ENCODE measurements at places on chromosomes 6 and 20.

DNA sequence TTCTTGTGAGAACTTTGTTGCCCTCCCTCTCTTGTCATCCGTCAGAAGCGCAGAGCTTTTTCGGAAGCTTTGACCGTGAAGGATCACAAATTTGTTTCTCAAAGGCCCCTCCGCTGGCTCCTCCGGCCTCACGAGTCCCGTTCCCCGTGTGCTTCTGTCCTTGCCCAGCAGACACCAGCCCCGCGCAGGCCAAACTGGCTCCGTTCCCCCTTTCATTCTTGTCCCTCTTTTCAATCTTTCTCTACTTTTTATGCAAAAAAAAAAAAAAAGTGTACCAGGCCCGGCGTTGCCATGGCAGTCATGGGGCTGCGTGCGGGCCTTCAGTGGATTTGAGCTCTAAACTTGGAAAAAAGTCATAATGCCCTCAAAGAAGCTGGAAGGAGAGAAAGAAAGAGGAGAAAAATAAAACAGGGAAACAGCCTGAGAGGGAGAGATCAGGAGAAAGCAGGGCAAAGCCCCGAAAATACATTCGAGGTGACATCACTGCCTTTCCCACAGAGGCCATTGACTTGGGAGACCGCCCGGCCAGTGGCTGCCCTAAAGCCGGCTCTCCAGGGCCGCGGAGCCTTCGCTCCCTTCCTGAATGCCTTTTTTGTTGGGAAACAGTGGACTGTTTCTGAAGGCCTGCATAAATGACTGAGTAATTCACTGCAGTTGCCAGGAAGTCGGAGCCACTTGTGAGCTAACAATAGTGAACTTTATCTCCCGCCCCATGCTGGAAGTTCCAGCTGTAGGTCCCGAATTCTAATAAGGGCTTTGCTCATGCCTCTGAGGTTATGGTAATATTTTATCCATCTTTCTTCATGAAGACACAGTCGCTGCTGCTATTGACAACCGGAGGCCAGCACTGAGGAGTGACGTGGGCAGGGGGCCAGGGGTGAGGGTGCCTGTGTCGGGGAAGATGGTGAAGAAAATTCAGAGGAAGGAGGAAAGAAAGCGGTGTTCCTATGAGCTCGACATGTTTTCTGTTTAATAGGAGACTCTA, 670.9 kb downstream of the QKI start:
- DNase-seq, result no peak

DNA sequence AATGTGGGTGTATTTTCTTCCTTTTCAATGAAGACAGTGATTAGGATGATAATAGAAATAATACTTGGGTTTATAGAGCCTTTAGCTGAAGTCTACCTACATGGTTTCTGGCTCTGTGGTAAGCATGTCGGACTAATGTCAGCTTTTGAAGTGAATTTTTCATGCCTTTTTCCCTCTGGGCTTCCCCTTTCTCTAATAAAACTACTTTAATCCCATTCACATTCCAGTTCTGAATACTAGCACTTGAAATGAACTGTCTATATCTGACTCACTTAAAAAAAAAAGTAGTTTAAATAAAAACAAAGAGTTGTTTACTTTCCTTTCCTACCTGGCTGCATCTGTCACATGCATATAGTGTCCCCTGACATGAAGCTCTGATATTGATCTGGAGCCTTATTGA, 545.9 kb upstream of the FLRT3 start:
- DNase-seq, result no peak

GRCh38 chr6:130466748-130467061, 100.9 kb downstream of the TMEM200A start:
- DNase-seq, result no peak

- DNase-seq, result no peak
Measured at GRCh38 chr6:128412680-128413079, 107.7 kb downstream of the PTPRK start.

DNA sequence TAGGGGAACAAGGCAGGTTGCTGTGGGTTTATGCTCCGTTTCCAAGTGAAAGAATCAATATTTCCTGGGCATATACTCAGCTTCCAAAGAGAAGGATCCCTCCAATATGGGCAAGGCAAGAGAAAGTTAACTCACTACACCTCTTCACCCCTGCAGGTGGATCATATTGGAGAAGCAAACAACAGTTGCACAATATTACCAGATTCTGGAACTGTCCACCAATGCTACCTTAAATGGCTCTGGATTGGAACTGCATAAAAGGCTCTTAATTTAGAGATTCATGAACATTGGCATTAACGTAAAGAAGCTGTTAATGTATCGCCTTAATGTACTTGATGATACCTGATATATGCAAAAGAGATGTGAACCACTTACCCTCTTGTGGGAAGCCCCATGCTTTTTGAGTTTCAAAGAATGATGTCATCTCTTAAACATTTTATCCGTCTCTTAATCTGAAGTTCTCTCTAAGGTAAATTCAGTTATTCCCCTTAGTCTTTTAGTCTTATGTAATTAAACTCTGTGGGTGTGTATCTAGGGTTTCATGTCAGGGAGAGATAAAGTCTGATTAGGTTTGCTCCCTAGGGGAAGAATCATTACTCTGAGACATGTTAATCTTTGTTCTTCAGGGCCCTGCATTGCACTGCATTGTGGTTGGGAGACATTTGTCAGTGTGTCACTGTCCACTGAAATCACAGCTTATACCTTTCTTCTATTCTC, 99.5 kb downstream of the PHACTR1 start:
- DNase-seq, result no peak

DNA sequence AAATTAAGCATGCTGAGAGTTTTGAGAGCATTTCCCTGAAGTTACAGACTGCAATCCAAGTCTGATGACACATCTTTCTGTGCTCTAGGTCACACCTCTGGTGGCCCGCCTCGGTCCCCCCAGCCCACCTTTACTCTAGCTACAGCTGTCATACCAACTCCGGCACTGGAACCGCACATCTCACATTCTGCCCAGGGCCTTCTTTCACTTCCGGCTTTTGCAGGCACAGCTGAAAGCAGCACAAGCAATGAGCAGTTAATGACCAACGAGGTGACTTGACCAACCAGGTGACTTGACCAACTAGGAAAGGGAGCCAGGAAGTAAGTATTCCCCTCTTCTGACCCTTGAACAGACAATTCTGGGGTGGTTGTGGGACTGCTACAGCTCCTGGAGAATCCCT, 88.6 kb upstream of the MOCS1 start:
- DNase-seq, result no peak

DNA sequence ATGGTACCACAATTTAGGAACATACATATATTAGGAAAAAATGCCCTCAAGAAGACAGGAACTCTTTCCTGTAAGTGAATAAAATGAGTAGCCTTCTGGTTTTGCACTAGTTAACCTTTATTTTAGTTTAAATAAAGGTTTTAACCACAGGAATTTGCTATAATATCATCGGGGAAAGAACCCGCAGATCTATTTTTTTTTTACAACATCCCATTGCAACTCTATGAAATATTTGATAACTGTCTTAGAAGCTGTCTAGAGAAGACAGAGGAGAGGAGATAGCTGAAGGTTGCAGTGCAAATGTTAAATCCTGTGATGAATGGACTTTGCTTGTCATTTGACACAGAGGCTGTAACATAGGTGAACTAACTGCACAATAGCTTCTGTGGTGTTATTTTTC, 69.5 kb downstream of the TINAG start:
- DNase-seq, result no peak

GRCh38 chr20:11716239-11716944, 201.3 kb upstream of the BTBD3 start:
- DNase-seq, result no peak

GRCh38 chr6:52077961-52078625, 9.3 kb downstream of the PKHD1 start:
- no peak for DNase-seq

GRCh38 chr6:68575765-68576439, 59.2 kb upstream of the ADGRB3 start:
- DNase-seq, result no peak

DNA sequence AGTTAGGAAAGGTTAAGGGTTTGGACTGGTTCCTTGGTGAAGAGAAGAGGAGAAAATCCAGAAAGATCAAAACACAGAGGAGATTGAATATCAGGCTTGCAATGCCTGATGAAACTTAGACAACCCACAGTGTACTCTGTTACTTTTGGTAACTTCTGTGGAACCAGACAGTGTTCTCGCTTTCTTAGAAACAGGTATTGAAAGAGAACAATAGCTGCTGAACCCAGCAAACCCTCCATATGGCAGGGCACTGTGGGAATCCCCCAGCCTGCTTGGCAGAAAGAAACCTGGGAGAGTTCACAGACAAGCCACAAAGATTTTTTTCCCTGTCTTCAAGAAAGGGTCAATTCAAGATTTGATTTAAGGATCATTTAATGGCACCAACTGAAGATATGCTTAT, 342.8 kb downstream of the FOXA2 start:
- DNase-seq, result no peak

DNA sequence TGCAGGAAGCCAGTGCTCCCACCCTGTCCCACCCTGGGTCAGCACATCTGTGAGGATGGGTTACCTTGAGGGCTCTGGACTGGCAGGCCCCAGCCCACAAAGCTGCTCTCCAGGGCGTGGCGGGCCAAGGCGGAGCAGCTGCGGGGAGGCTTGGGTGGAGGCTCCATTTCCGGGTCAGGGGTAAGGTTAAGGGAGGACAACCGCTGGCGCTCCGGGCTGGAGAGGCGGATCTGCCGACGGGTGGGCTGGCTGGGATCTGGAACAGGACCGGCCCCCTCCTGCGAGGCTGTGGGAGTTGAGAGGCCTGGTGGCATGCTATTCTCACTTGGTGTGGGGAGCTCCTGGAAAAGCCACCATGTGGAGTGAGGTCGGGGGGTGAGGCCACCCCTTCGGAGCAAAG, 5.5 kb downstream of the SMPD2 start:
- no peak for DNase-seq

- no peak for DNase-seq
Measured at GRCh38 chr6:38403548-38403947, 236.2 kb downstream of the BTBD9 start.

- no peak for DNase-seq
Measured at GRCh38 chr6:6460416-6460815, 128.1 kb upstream of the LY86 start.

DNA sequence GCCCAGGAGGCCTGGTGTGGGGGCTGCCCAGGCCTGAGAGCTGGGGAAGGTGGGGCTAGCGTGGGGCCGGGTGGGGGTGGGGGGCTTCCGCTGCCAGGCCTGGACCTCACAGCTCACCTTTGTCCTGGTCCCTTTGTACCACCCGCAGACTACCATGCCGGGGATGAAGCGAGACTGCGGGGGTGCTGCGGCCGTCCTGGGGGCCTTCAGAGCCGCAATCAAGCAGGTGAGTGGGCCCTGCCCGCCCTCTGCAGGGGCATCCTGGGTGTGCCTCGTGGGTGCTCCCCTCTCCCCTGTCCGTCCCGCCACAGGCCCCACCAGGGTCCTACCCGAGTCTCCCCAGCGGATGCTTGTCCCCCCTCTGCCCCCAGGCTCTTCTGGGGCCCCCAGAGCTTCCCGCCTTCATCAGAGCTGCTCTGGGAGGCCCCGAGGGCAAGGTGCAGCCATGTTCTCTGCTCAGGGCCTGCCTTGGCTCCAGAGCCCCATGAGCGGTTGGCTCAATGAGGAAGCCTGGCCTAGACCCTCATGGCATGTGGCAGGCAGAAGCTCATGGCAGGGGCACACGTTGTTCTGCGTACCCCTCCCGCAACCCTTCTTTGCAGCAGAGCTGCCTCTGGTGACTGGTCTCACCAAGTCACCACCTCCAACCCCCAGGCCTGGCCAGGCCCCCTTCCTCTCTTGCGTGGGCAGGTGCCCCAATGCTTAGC, 14.5 kb downstream of the NPEPL1 start:
- DNase-seq, result no peak

GRCh38 chr20:56173438-56173837, 75.1 kb upstream of the MC3R start:
- no peak for DNase-seq

GRCh38 chr6:21908161-21908848, 314.8 kb downstream of the SOX4 start:
- no peak for DNase-seq

DNA sequence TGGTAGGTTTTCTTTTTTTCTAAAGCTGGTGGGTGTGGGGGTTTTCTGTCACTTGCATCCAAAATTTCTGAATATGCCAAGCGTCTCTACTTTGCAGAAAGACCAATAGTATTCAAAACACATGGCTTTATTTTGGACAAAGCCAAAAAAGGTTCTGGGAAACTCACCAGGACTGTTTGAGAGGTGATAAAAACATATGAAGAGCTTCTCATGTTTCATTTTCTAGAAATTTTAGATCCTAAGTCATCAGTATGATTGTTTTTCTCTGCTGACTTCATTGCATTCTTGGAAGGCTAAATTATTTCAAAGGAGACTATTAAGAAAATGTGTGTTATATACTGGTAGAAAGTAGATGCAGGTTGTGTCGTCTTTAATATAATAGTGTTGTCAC, 51.3 kb downstream of the GCLC start:
- no peak for DNase-seq

DNA sequence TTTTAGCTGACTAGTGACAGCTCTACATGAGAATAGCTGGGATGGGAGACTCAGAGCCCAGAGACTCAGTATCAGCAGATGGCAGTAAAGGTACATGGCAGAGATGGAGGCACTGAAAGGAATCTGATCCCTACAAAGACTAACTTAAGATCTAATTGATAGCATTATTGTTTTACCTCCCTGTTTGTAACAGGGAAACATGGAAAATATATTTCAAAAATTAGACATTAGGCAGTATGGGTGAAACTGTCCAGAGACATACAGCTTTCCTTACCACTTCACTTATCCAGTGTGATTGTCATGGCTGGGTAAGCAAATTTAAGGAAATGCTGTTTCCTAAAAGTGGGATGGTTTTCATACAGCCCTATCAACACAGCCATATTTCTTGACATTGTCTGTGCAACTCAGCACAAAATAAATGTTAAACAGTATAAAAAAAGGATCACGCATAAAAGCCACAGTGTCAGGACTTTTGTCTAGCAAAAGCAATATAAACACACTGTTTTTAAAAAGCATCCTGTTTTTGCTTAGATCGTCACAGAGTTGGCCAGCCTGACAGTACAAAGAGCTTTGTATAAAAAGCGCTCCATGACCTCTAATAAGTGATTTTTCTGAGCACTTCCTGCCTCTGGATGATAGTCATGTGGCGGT, 376.9 kb downstream of the PHF3 start:
- no peak for DNase-seq

GRCh38 chr6:21137700-21138335, 455.7 kb upstream of the SOX4 start:
- no peak for DNase-seq

Measured in stimulated activated CD4-positive, alpha-beta T cell treated with anti-CD3 and anti-CD28 coated beads, TNF-alpha, amount 100 ng/mL, for 24 hours (primary cell).